ENCODE measurements at places on chromosomes 1 and 21. TPM values are rescaled to one million over a fixed set of nuclear protein-coding genes. Genes with fewer than 3 reads are reported as not detected.

Gene NMNAT2
- 1.00 TPM for polyA plus RNA-seq

Gene TRIM62
- polyA plus RNA-seq = 4.4 TPM

Gene SMAP2
- polyA plus RNA-seq = 24.5 TPM

DNA sequence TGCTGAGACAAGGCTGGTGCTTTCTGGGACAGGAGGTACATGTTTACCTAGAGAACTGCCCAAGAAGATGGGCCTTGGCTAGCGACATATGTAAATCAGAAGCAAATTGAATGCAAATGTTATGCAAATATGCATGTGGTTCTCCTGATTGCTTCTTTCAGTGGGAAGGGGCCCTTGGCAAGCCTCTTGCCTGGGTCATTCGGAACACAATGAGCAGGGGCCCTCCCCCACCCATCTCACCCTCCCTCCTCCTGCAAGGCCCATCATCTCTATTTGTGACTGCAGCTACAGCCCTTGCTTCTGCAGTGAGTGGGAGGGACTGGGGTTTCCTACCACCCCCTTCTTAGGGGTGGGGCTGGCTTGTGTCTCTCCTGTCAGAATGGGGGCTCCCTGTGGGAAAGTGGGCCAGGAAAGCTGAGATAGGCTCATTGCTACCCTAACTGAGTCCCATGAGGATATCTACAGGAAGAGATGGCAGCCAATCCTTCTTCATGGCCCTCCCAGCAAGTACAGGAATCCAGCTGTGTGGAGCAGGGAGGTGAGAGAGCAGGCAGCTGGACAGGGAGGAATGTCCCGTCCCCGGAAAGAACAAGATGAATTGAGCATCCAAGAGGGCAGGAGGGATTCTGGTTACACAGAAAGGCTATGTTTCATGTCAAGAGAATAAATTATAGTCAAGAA is 31.0 kb downstream of the FOXD2 start:
- peaks cover 11% of the 10 kb centered on the region for H3K27me3 ChIP-seq
- H3K27ac ChIP-seq = no peak overlapping the region
- H3K4me1 ChIP-seq = no peaks in the 10 kb centered on the region
- H3K36me3 ChIP-seq = no peaks in the 10 kb centered on the region

DNA sequence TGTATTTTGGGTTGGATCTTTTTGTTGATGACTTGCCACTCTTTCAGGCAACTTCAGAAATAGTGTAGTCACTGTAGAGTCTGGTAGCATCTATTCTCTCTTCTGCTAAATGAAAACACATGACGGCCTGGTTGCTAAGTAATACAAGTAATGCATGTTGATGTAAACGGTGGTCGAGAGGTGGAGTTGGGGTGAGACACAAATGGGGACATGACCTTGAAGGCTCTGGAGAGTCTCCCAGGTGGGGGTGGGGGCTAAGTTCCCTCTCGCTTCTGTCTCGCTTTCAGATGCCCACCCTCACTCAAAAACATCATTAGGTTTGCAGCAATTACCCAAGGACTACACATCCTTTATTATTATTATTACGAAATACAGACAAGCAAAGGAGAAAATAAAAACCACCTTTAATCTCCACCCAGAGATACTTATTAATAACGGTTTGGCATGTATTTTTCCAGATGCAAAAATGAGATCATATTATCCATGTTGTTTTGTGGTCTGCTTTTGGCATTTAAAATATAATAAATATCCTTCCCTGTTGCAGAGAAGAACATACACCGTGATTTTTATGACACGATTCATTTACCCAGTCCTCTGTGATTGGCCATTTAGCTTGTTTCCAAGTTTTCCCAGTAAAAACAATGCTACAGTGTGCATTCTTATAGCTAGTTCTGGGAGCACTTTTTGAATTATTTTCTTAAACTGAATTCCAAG is 138.1 kb downstream of the MIS18A start:
- H3K4me1 ChIP-seq = peaks cover 15% of the 10 kb centered on the region
- DNase-seq = no peak
- H3K36me3 ChIP-seq = no peaks in the 10 kb centered on the region
- H3K27ac ChIP-seq = no peak overlapping the region
- no peaks in the 10 kb centered on the region for H3K27me3 ChIP-seq
- no peak overlapping the region for H3K4me3 ChIP-seq

- no peak overlapping the region for H3K27ac ChIP-seq
- no peak for DNase-seq
- no peak overlapping the region for H3K4me3 ChIP-seq
- no peaks in the 10 kb centered on the region for H3K36me3 ChIP-seq
- no peaks in the 10 kb centered on the region for H3K4me1 ChIP-seq
Measured at GRCh38 chr21:17554679-17555465, 42.0 kb downstream of the CXADR start.

- no peaks in the 10 kb centered on the region for H3K27me3 ChIP-seq
- peaks cover 1% of the 10 kb centered on the region for H3K4me1 ChIP-seq
- no peak overlapping the region for H3K4me3 ChIP-seq
- H3K36me3 ChIP-seq = no peaks in the 10 kb centered on the region
Measured at GRCh38 chr1:230636575-230637148, 5.6 kb upstream of the COG2 start.

DNA sequence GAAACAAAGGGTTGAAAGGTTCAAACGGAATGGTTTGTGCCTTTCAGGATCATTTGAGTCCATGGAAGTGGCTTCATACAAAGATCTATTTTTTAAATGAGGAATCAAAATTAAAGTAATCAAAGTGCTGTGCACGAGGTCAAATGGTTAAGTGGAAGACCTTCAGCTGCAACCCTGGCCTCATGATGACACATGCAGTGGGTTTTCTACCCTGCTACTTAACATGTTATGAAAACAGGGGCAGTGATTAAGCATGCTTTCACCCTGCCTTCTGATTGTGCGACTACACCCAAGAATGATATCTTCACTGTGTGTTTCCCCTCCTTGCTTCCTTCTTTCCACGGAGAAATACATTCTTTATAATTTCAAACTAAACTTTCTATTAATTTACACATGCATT is 604.2 kb downstream of the LRRIQ3 start:
- no peak overlapping the region for H3K27ac ChIP-seq
- H3K27me3 ChIP-seq = no peaks in the 10 kb centered on the region
- no peak for DNase-seq
- no peak overlapping the region for H3K4me3 ChIP-seq
- no peaks in the 10 kb centered on the region for H3K4me1 ChIP-seq

- peaks cover 9% of the 10 kb centered on the region for H3K27me3 ChIP-seq
- no peaks in the 10 kb centered on the region for H3K36me3 ChIP-seq
- H3K27ac ChIP-seq = no peak overlapping the region
- no peak overlapping the region for H3K4me3 ChIP-seq
Measured at GRCh38 chr1:22416555-22417454, 34.8 kb upstream of the ZBTB40 start.
